Ascending aorta (tissue), 2 donors: ENCODE measurements at places on chromosomes 11 and 22. TPM values are rescaled to one million over a fixed set of nuclear protein-coding genes. Genes with fewer than 3 reads are reported as not detected.

- peak overlapping the region; percentile 32 for H3K4me3 ChIP-seq
- peaks cover 4% of the 10 kb centered on the region for H3K4me1 ChIP-seq
- peak overlapping the region; percentile 62 for H3K27ac ChIP-seq
- no peaks in the 10 kb centered on the region for H3K27me3 ChIP-seq
- H3K36me3 ChIP-seq = no peaks in the 10 kb centered on the region
Measured at GRCh38 chr11:108870373-108871020, 205.6 kb downstream of the DDX10 start.

Gene C11orf52
- not detected for total RNA-seq

DNA sequence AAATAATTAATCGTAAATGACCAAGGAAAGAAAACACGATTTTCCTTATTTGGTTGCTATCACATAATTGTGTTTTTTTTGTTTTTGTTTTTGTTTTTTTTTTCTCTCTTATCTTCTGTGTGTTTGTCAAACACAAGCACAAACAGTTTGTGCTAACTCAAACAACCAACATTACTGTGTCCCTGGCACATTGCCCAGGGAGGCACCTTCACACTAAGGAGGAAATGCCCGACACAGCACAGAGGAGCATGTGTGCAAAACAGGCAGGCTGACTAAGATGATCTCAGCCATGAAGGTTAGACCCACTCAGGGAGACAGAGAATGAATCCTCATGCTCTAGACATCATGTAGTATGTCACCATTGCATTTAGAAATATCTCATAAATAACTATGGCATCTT lies 130.1 kb downstream of the SOX6 start:
- no peaks in the 10 kb centered on the region for H3K27me3 ChIP-seq
- H3K4me1 ChIP-seq = no peaks in the 10 kb centered on the region
- H3K4me3 ChIP-seq = no peak overlapping the region
- DNase-seq = no peak
- H3K36me3 ChIP-seq = no peaks in the 10 kb centered on the region

DNA sequence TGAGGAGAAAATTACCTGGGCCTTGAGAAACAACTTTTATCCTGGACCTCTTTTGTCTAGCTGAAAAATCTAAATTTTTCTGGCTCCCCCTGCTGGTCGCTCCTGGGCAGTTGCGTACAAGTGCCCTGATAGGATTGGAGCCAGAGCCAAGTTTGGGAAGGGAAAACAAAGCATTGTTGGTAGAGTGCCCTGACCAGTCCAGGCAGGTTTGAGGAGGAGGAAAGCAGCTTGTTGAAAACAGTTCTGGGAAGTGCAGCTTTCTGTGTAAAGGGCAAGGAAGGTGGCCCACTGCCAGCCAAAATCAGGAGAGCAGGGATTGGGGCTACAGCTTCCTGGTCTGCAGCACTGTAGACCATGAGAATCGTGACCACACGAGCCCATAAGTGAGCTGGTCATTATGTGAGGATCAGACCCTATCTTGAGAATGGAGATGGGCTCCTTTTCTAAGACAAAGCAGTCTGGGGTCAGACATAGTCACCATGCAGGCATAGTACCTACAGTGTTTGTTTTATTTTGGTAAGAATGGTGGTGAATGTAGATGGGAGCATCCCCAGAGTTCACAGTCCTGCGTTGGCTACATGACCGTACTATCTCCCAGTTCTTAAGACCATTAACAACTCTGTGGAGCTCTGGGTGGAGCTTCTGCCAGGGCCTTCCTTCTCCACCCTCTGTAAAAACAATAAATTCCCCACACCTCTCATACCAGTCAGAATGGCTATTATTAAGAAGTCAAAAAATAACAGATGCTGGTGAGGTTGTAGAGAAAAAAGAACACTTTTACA lies 21.3 kb upstream of the PIK3IP1 start:
- H3K4me1 ChIP-seq = peaks cover 5% of the 10 kb centered on the region
- no peaks in the 10 kb centered on the region for H3K27me3 ChIP-seq
- H3K4me3 ChIP-seq = no peak overlapping the region

DNA sequence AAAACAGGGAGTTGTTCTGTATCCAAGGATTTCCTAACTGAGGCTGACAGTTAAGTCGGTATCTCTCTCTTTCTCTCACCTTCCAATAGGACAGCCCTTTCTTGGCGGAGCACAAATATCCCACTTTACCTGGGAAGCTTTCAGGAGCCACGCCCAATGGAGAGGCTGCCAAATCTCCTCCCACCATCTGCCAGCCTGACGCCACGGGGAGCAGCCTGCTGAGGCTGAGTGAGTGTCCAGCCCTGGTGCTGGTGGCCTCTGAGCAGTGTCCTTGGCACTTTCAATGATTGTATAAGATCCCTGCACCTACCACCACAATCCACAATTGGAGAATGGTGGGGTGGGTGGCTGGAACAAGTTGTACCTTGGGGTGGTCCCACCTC lies 33.7 kb downstream of the CYB5R2 start:
- no peak overlapping the region for H3K4me3 ChIP-seq
- peaks cover 64% of the 10 kb centered on the region for H3K36me3 ChIP-seq
- no peaks in the 10 kb centered on the region for H3K27me3 ChIP-seq
- no peak for DNase-seq
- H3K4me1 ChIP-seq = peaks cover 7% of the 10 kb centered on the region

DNA sequence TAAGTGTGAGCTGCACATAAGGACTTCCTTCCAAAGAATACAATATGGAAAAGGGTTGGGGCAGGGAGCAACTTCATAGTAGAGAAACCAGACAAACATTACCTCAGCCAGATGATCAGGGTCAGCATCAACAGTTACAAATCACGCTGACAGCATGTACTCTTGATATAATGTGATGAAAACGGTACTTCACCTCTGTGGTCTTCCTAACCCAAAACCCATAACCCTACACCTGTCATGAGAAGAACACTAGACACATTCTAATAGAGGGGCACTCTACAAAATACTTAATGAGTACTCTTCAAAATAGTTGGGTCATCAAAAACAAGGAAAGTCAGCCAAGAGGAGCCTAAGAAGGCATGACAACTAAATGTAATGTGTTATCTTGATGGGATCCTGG lies 43.9 kb downstream of the RRAS2 start:
- DNase-seq = no peak
- no peaks in the 10 kb centered on the region for H3K27me3 ChIP-seq
- peaks cover 38% of the 10 kb centered on the region for H3K4me1 ChIP-seq
- H3K36me3 ChIP-seq = no peaks in the 10 kb centered on the region
- no peak overlapping the region for H3K4me3 ChIP-seq

Gene MYBPC3
- not detected for total RNA-seq

- no peak overlapping the region for H3K27ac ChIP-seq
- H3K27me3 ChIP-seq = no peaks in the 10 kb centered on the region
- no peak for DNase-seq
- H3K4me3 ChIP-seq = no peak overlapping the region
- H3K4me1 ChIP-seq = peaks cover 24% of the 10 kb centered on the region
Measured at GRCh38 chr11:12802418-12803085, 128.3 kb downstream of the TEAD1 start.

GRCh38 chr22:49727191-49727880 lies 100.3 kb downstream of the BRD1 start:
- peak; percentile 59 for DNase-seq
- H3K4me1 ChIP-seq = no peaks in the 10 kb centered on the region
- H3K27me3 ChIP-seq = peaks cover 4% of the 10 kb centered on the region
- no peaks in the 10 kb centered on the region for H3K36me3 ChIP-seq
- no peak overlapping the region for H3K27ac ChIP-seq

GRCh38 chr22:47372111-47372581 lies 609.7 kb downstream of the TBC1D22A start:
- H3K27ac ChIP-seq = no peak overlapping the region
- no peaks in the 10 kb centered on the region for H3K36me3 ChIP-seq
- no peak overlapping the region for H3K4me3 ChIP-seq
